Choroid plexus epithelial cell (primary cell): ENCODE measurements at places on chromosomes 16 and 17.

DNA sequence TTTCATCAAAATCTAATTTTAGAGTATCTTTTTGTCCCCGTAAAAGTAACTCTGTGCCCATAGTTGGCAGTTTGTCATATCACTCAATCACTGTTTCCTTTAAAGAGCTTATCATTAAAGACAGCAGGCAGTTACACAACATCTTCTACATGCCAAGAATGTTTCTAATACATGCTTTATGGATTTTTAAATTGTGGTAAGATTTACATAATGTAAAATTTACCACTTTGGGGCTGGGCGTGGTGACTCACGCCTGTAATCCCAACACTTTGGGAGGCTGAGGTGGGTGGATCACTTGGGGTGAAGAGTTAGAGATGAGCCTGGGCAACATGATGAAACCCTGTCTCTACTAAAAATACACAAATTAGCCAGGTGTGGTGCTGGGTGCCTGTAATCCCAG lies 687.2 kb downstream of the WWOX start:
- no peak for DNase-seq

GRCh38 chr16:19284207-19284606 lies 1.3 kb upstream of the CLEC19A start:
- no peak for DNase-seq

DNA sequence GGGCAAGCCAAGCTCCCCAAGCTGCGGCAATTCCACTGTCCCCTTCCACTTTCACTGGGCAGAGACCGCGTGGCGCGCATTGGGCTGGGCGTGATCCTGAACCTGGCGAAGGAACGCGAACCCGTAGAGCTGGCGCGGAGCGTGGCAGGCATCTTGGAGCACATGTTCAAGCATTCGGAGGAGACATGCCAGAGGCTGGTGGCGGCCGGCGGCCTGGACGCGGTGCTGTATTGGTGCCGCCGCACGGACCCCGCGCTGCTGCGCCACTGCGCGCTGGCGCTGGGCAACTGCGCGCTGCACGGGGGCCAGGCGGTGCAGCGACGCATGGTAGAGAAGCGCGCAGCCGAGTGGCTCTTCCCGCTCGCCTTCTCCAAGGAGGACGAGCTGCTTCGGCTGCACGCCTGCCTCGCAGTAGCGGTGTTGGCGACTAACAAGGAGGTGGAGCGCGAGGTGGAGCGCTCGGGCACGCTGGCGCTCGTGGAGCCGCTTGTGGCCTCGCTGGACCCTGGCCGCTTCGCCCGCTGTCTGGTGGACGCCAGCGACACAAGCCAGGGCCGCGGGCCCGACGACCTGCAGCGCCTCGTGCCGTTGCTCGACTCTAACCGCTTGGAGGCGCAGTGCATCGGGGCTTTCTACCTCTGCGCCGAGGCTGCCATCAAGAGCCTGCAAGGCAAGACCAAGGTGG lies 9.8 kb downstream of the SARM1 start:
- peak; percentile 14 for DNase-seq

- DNase-seq, result no peak
Measured at GRCh38 chr16:47395733-47396498, 64.9 kb downstream of the ITFG1 start.

- peak; percentile 100 for DNase-seq
Measured at GRCh38 chr17:43360739-43361505, 37.9 kb upstream of the ARL4D start.

- DNase-seq, result peak; percentile 42
Measured at GRCh38 chr17:27408891-27409290, 47.4 kb upstream of the KSR1 start.

DNA sequence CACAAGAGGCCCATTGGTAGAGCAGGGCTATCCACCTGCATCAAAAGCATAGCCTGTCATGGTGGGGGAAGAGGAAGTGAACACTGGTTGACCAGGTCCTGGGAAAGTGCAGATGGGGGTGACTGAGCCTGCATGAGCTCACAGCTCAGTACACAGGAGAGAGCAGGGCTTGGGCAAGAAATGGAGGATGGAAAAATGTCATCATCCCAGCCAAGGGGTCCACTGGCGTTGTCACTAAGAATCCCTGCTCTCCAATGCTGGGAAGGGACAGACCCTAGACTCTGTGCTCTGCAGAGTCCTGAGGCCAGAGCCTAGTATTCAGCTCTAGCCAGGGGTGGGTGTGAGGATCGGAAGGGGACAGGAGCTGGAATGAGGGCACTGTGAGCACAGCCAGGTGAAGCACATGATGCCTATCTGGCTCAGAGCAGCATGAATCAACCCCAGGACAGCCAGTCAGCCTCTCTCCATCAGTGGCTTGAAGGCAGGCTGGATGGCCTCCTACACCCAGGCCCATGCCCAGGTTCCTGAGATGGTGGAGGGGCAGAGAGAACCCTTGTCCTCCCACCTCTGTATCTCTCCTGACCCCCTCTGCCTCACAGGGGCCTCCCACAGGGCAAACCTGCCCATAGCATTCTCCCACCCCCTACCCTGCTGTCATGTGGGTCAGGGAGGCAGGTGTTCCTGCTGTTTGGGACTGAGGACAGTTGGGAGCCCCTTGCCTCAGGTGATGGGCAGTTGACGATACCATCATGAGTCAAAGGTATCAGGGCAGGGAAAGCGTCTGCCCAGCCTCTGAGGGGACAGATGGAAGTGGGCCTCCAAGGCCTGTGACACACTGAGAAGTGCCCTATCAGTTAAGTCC lies 13.8 kb upstream of the CTCF start:
- DNase-seq, result no peak

DNA sequence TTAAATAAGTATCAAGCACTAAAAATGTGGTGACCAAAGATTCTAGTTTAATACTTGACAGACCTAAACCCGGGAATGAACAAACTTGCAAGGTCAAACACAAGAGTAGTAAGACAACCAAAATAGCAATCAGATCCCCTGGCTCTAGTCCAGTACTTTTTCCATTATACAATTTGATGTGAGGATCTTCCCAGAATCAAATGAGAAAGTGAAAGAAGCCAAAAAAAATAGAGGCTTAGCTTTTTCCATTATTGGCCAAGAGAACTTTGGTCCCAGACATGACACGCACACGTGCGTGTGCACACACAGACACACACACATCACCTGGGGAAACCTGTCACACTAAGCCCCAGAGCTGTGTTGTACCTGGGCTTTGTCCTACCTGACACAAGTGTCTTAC lies 300.6 kb upstream of the CDH5 start:
- peak; percentile 33 for DNase-seq

DNA sequence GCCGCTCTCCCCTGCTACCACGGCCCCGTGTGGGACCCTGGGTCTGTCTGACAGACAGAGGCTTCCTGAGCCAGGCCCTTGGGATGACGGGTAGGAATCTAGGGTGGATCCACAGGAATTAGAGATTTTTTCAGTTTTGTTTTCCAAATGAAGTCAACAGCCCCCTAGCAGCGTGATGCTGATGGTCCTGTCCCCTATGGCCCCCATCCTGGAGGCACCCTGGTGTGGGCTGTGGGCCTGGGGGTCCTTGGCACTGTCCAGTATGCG lies 15.5 kb downstream of the CENPX start:
- DNase-seq, result no peak

DNA sequence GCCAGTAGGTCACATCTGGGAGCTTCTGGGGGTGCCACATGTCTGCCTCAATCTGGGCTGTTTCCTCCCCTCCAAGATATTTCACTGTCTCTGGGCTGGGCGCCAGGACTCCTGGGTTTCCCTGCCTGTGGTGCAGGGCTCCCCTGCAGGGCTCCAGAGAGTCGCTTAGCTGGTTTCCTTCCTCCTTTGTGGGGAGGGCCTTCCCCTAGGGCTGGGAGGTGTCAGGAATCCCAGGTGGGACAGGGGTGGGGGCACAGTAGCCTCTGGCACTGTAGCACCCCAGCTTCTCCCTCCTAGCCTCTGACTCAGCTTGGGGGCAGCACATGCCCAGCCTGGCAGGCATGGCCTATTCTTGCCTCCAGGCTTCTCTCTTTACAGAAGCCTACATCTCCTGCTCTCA lies 2.6 kb downstream of the RARA start:
- DNase-seq, result peak; percentile 57

- DNase-seq, result peak; percentile 17
Measured at GRCh38 chr17:81994593-81995462, 17.4 kb downstream of the ASPSCR1 start.

GRCh38 chr17:32659419-32659842 lies 172.6 kb downstream of the CDK5R1 start:
- peak; percentile 86 for DNase-seq

- DNase-seq, result no peak
Measured at GRCh38 chr16:11716336-11716735, 26.3 kb downstream of the TXNDC11 start.

GRCh38 chr17:79843474-79843815 lies 4.2 kb upstream of the CBX4 start:
- no peak for DNase-seq

- DNase-seq, result no peak
Measured at GRCh38 chr17:72022328-72023275, 98.2 kb upstream of the SOX9 start.

DNA sequence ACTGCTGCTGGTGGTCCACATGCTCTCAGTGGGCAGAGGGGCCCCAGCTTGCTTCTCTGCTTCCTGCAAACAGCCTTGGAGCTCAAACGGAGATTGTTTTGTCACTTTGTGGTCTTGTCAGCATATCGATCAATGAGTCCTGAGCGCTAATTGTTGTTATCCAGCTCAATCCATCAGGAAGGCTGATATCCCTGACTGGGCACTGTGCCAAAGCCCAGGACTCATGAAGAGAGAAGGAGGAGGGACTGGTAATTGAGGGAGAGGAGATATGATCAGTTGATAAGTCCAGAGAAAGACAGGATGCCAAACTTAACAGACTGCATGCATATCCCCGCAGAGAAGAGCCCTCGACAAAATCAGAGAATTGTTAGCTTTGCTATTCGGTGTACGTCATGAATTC lies 58.6 kb upstream of the DNAH9 start:
- no peak for DNase-seq

- peak; percentile 74 for DNase-seq
Measured at GRCh38 chr16:12095275-12096156, 119.0 kb downstream of the SNX29 start.

DNA sequence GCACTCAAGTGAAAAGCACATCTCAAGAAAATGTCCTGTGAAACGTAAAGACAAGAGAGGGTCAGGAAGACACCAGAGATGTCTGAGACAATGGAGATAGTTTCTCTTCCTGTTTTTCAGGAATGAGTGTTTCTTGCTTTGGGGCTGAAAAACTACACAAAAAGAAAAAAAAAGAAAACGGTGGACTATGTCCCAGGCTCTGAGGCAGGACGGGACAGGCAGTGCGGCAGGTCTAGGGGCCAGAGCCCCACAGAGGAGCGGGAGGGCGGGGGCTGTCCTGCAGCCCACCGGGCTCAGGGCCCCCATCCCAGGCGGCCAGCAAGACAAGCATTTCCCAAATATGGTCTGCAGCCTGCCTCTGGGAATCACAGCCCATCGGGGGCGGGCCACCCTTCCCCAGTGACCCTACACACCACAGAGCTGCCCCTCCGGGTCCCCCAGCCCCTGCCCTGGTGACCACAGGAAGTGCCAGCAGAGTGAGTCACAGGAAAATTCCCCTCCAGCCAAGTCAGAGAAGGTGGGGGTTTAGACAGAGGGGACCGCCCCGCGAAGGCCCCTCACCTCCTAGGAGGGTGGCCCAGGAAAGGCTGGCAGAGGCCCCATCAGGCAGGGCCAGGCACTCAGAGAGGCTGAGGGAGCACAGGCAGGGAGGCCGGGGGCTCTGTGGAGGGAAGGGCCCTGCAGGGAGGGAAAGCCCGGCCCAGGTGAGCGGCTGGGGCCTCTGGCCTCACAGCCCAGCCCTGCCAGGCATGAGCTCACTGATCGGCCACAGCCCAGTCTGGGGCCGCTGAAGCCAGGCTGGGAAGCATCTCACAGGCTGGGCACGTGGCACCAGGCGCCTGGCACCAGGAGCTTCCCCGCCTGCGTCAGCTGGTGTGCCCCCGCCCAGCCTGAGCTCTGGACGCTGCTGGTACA lies 6.3 kb downstream of the BCAR1 start:
- peak; percentile 98 for DNase-seq

- DNase-seq, result no peak
Measured at GRCh38 chr16:84047626-84048025, 5.0 kb upstream of the SLC38A8 start.

DNA sequence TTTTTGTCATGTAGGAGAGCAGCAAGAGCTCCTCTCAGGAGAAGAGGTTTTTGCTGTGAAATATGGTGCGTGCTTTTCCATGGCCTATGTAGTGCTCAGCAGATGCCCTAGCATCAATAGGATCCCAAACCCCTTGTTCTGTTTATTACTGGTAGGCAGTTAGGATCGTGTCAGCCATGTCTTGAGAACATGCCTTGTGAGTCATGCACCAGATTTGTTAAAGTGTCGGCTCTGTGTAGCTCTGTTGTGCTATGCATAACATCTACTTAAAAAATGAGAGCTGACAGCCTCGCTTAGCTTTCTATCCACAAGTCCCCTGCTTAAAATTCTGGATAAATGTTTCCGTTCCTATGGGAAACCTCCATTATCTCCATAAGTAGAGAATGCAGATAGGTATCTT lies 4.4 kb upstream of the EIF4A3 start:
- peak; percentile 92 for DNase-seq

DNA sequence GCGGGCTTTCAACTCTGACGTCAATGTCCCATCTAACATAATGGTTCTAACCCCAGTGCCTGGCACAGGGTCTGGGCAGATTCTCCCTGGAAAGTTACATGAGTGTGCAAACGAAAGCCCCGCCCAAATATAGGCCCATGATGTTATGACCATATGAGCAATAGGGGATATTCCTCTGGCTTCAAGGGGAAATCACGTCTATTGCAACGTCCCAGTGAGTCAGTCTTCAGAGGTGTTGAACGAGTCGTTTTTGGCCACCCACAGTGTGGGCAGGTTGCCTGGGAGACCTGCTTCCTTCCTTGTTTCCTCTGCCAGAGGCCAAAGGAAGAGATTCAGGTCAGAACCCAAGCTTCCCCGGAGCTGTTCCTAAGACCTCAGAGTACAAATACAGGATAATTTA lies 30.3 kb downstream of the PIK3R5 start:
- no peak for DNase-seq

GRCh38 chr16:21277927-21278706 lies at the start of gene CRYM:
CRYM (minus strand) TSS chr16:21278290; CDS start chr16:21278251, 39 bp downstream.
- peak; percentile 24 for DNase-seq

GRCh38 chr17:9230346-9230745 lies 209.0 kb downstream of the NTN1 start:
- DNase-seq, result peak; percentile 41

GRCh38 chr16:63623551-63624039 lies 1498.3 kb downstream of the CDH11 start:
- DNase-seq, result no peak

GRCh38 chr16:2095918-2096582 lies 39.6 kb downstream of the PKD1 start:
- no peak for DNase-seq

GRCh38 chr17:1498869-1499268 lies 6.4 kb upstream of the MYO1C start:
- peak; percentile 88 for DNase-seq

- peak; percentile 53 for DNase-seq
Measured at GRCh38 chr16:23448392-23448791, 4.6 kb downstream of the COG7 start.
